ENCODE measurements at places on chromosomes 5 and 9.

DNA sequence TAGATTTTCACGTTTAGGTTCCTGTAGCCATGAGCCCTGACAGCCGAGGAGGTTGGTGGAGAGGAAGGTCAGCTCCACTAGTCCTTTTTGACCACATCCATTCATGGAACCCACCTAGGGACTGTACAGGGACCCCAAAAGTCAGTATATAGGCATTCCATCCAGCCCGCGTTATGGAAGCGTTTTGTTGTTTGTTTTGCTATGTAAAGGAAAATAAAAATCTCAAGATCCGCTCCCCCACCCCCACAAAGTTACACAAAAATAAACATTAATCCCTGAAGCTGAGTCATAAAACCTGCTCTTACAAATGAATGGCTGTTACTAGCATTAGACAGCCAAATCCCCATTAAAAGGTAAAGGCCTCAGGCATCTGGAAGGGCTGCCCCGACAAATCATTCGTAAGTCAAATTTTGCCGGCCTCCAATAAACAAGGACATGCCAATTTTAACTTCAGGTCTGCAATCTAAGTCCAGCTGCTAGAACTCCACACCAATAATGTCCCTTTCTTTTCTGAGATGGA, 292.9 kb downstream of the MED10 start:
- H3K27me3 ChIP-seq = no peaks in the 10 kb centered on the region
- H3K36me3 ChIP-seq = no peaks in the 10 kb centered on the region
- no peak overlapping the region for H3K27ac ChIP-seq
- no peak for DNase-seq
- no peaks in the 10 kb centered on the region for H3K4me1 ChIP-seq

DNA sequence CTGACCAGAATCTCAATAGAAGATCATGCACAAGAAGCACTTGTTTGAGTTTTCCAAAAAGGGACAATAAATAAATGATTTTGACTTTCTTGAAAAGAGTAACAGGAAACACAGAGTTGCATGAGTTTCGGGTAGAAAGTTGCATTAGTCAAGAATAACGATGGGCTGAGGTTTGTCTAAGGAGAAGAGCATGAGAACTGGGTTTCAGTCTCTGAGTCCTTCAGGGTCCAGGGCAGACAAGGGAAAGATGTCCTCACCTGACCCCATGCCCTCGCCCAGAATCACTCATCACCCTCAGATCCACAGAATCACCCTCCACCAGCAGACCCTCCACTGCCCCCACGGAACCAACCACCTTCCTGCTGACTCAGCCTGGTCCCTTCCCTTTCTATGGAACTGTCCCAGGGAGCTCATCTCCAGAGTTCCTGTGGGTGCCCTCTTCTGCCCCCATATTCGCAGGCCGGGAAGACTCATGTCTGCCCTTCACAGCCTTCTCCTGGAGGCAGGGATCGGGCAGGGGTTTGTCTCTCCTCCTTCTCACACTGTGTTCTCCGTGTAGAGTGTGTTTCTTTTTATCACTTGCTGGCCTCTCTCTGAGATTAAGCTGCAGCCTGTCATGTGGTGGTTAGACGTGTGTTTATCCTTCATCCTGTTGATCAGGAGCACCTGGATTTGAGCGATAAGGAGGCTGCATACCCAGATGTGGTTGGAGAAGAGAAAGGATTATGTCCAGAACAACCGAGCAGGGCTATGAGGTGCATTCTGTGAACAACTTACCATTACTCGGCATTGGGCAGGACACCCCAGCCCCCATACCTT, 442.6 kb downstream of the MAT2B start:
- H3K27me3 ChIP-seq = no peaks in the 10 kb centered on the region
- no peak overlapping the region for H3K27ac ChIP-seq
- H3K4me3 ChIP-seq = no peak overlapping the region
- no peak for DNase-seq
- no peaks in the 10 kb centered on the region for H3K36me3 ChIP-seq

- H3K4me1 ChIP-seq = peaks cover 23% of the 10 kb centered on the region
- no peak overlapping the region for H3K27ac ChIP-seq
- no peak overlapping the region for H3K4me3 ChIP-seq
- H3K36me3 ChIP-seq = peaks cover 6% of the 10 kb centered on the region
Observed at GRCh38 chr5:143014017-143014651, 244.0 kb downstream of the ARHGAP26 start.

GRCh38 chr9:136974817-136975535, 2.3 kb upstream of the PTGDS start:
- H3K27me3 ChIP-seq = no peaks in the 10 kb centered on the region
- no peak overlapping the region for H3K4me3 ChIP-seq
- DNase-seq = peak; percentile 47
- peaks cover 57% of the 10 kb centered on the region for H3K4me1 ChIP-seq
- H3K36me3 ChIP-seq = no peaks in the 10 kb centered on the region

GRCh38 chr9:114392749-114393112, 4.9 kb upstream of the AKNA start:
- DNase-seq = no peak
- no peak overlapping the region for H3K4me3 ChIP-seq
- no peaks in the 10 kb centered on the region for H3K27me3 ChIP-seq

DNA sequence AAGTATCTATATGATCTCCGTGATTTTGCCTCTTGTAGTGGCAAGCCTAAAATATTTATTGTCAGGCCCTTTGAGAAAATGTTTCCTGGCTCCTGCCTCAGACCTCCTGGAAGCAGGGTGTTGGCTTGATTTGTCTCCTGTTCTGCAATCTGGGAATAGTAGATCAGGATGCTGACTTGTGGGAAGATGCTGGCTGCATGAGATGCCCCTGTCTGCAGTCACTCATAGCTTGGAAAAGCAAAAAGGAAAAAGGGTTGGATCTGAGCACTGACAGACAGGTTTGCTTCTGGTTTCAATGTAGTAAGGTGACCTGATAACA, 16.7 kb downstream of the TJP2 start:
- no peaks in the 10 kb centered on the region for H3K36me3 ChIP-seq
- H3K4me3 ChIP-seq = no peak overlapping the region
- H3K27ac ChIP-seq = peak overlapping the region; percentile 28
- no peaks in the 10 kb centered on the region for H3K27me3 ChIP-seq
- H3K4me1 ChIP-seq = peaks cover 84% of the 10 kb centered on the region
- no peak for DNase-seq

DNA sequence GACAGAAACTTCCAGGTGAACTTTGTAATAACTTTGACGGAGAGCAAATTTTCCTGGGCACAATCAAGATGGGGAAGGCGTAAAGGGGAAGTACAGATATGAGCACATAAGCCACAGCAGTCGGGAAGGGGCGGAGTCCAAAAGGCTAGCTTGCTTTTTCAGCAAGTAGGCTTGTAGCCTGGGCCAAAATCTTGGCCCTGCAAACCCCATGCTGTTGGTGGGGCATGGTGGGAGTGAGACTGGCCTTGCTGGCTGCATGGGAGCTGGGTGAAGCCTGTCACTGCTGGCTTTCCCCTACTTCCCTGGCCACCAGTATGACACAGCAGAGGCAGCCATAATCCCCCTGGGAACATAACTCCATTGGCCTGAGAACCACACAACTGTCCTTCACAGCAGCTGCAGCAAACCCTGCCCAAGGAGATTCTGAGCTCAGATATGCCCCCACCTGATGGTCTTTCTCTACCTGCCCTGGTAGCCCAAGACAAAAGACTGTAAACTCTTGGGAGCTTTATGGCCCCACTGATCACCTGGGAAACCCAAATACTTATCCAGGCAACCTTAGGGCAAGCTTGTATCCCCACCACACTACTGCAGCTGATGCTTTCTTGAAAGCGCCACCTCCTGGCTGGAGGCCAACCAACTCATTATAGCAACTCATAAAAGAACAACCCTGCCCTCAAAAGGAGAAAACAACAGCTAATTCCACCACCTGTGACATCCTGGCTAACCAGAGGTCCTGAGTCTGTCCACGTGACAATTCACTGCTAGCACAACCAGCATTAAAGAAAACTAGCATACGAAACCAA, 24.0 kb downstream of the DCTN4 start:
- H3K27me3 ChIP-seq = no peaks in the 10 kb centered on the region
- H3K4me1 ChIP-seq = no peaks in the 10 kb centered on the region
- H3K4me3 ChIP-seq = no peak overlapping the region
- H3K27ac ChIP-seq = no peak overlapping the region
- peaks cover 77% of the 10 kb centered on the region for H3K36me3 ChIP-seq
- DNase-seq = peak; percentile 47

- H3K4me3 ChIP-seq = no peak overlapping the region
- peak overlapping the region; percentile 87 for H3K27ac ChIP-seq
- no peaks in the 10 kb centered on the region for H3K27me3 ChIP-seq
- DNase-seq = no peak
- H3K4me1 ChIP-seq = peaks cover 39% of the 10 kb centered on the region
- no peaks in the 10 kb centered on the region for H3K36me3 ChIP-seq
Observed at GRCh38 chr5:59125011-59125961, 542.4 kb downstream of the RAB3C start.

DNA sequence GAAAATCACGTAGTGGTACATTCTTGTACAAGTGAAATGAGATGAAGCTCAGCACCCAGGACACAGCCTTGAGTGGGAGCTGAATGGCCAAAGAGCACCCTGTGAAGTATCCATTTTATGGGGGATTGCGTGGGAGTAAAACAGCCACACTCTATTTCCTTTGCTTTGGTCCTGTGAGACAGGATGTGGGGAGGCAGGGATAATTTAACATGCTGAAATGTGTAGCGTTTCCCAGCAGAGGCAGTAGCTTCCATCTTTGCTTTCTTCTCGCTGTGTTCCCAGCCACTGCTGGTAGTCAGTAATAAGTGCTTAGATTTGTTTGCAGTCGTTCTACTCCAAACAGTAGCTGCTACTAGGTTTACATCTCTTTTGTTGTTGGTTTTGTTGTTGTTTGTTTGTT, 4.4 kb downstream of the IL31RA start:
- no peaks in the 10 kb centered on the region for H3K27me3 ChIP-seq
- H3K4me3 ChIP-seq = no peak overlapping the region
- H3K4me1 ChIP-seq = peaks cover 7% of the 10 kb centered on the region

DNA sequence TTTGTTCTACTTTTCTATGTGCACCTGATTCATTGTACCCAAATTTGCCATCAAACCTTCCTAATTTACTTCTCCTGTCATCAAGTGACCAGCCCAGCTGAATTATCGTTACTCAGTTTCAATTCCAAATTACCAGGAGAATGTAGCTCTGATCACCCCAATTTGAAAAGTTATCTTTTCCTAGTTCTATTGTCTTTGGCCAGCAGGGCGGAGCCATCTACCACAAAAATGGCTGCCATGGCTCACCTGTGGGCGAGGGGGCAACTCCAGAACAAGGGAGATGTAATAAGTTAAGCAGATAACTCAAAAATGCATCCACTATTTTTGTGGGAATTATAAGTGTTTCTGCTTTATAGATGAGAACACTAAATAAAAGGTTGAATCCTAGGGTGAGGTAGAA, 133.8 kb upstream of the MOCS2 start:
- no peak for DNase-seq
- no peaks in the 10 kb centered on the region for H3K36me3 ChIP-seq
- H3K27me3 ChIP-seq = no peaks in the 10 kb centered on the region
- no peak overlapping the region for H3K27ac ChIP-seq
- no peaks in the 10 kb centered on the region for H3K4me1 ChIP-seq
- no peak overlapping the region for H3K4me3 ChIP-seq

All from heart right ventricle (tissue), 16 donors.